ENCODE measurements at places on chromosomes 4 and X.

GRCh38 chr4:104615926-104616325, 121.2 kb upstream of the CXXC4 start:
- DNase-seq = no peak

- no peak for DNase-seq
Observed at GRCh38 chr4:122508083-122508482, 51.6 kb upstream of the IL2 start.

DNA sequence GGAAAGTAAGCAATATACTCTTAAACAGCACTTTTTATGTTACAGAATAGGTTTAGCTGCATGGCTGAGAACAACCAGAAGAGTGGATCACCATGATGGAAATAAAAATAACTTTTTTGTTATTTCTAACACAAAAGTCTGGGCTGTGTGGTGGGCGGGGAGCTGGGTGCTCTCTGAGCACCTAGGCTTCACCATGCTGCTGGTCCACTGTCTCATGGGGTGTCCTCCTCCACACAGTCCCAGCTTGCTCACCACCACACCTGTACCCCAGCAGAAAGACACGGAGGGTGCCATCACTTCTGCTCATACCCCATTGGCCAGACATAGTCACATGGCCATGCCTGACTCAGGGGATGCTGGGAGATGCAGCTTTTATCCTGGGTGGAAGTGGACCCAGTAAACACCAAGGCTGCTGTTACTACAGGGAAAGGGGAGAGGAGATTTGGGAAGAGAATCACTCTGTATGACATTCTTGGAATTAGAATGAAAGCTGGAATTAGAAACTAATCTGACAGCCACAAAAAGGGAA, 45.0 kb downstream of the CPZ start:
- DNase-seq = no peak

DNA sequence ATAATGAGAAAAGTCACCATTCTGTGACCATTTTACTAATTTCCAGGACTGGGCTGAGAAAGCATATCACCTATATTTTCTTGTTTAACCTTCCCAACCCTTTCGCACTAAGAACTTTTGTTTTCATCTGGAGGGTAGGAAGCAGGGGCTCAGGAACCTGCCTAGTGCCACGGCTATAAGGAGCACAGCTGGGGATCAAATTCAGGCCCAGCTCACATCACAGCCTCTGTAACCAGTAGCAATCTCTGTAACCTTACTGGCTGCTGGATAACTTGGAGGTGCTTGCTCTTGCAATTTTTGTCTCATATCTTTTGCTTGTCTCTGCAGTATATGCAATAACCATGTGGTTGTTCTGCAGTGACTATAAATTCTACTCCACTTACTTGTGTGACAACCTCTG, 76.7 kb upstream of the PLAC1 start:
- DNase-seq = peak; percentile 80

- no peak for DNase-seq
Observed at GRCh38 chrX:20139966-20140365, 1.7 kb downstream of the EIF1AX start.

DNA sequence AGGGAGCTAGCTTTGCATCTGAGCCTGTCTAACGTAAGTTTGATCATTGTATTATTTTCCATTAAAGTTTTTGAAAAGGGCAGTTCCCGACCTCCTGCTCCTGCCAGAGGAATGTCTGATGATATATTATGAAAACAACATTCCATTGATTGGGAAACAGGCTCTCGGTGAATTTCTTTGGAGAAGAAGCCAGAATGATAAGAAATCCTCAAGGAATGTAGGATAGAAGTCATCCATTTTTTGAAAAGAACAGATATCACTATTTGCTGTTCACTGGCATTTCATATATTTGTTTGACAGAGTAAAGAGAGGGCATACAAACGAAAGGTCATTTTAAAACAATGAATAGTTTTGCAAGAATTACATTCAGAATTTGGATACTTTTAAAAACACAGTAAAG, 781.0 kb upstream of the HTR2C start:
- DNase-seq = no peak

GRCh38 chrX:79266702-79267101, 100.4 kb downstream of the ITM2A start:
- no peak for DNase-seq

DNA sequence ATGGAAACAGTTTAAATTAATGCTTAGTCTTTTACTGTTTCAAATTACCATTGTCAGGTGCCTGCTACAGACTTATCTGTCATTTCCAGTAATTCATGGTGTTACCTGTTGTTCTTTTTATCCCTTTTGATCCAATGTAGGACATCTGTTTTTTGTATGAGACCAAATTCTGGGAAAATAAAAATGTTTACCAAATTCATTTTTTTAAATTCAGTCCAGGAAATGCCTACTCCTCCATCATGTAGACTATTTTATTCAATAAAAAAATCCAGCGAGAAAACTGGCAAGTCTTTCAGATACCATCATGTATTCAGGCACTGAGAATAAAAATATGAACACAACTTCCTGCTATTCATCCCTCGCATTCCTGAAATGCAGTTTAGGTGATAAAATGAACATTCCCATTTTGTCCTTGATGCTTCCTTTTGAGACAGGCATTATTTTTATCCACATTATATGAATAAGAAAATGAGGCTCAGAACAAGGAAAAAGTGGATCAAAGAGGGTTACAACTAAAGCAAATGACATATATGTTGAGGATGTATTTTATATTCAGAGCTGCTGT, 584.2 kb downstream of the SPRY1 start:
- DNase-seq = no peak

DNA sequence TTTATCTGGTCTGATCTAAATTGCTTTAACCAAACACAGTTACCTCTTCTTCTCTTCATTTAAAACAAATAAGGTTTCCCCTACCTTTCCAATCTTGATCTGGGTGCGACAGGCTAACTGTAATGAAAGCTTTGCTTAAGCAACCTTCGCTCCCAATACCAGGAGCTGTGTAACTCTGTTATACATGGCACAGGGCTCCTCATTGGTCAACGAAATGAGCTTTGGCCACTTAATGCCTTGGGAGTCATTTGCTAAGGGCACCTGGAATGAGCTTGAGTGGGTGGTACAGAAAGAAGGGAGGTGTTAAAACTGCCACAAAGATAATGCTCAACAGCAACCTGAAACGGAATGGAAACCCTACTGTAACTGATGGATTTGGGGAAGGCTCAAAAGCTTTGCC, 140.5 kb downstream of the CHRNA9 start:
- DNase-seq = no peak

- peak; percentile 17 for DNase-seq
Observed at GRCh38 chrX:146863566-146863965, 49.0 kb upstream of the CXorf51A start.

GRCh38 chrX:101429934-101430333, 21.9 kb downstream of the HNRNPH2 start:
- DNase-seq = no peak

GRCh38 chrX:103831342-103831802, 685 bp downstream of the RAB9B start:
- DNase-seq = no peak

DNA sequence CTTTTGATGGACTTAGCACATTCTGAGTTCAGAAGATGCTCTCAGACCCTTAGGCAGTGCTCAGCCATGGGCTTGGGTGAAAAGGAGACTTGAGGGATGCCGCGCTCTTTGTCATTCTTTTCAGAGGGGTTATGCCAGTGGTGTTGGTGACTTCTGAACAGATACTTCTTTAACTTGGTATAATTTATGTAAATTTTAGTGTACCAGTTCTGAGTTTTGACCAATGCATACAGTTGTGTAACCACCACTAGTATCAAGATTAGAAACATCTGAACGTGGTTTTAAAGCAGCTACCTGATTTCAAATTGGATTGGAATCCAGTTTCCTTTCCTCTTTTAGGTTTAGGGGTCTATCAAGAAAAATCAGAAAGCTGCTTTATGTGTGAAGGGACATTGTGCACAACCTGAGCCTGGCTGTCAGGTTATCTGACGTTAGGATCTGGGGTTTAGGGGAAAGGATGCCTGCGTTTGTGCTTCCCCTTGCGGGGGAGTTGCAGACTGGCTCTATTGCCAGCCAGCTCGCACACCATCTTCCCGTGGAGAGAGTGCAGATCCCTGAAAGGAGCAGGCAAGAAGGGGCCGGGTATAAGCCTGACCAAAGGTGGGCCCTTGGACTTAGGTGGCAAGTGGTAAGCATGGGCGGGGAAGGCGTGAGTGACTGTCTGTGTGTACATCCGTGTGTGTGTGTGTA, 19.0 kb downstream of the SMS start:
- no peak for DNase-seq

DNA sequence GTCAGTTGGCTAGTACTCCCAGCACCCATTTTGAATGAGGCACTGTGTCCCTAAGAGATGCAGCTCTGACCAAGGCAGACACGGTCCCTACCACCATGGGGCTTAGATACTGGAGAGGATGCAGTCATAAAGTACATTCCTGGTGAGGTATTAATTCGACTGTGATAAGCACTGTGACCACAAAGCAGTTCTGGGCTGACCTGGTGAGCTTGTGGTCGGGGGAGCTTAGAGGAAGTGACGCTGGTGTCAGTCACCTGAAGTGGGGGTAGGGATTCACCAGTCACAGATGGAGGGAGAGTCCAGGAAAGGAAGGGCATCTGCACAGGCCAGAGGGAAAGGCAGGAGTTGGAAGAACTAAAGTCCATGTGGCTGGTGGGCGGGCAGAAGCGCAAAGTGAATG, 15.8 kb upstream of the CLTRN start:
- no peak for DNase-seq

GRCh38 chr4:106329041-106329618, 12.8 kb downstream of the AIMP1 start:
- no peak for DNase-seq

- DNase-seq = peak; percentile 64
Observed at GRCh38 chr4:10336471-10336870, 120.8 kb downstream of the ZNF518B start.

DNA sequence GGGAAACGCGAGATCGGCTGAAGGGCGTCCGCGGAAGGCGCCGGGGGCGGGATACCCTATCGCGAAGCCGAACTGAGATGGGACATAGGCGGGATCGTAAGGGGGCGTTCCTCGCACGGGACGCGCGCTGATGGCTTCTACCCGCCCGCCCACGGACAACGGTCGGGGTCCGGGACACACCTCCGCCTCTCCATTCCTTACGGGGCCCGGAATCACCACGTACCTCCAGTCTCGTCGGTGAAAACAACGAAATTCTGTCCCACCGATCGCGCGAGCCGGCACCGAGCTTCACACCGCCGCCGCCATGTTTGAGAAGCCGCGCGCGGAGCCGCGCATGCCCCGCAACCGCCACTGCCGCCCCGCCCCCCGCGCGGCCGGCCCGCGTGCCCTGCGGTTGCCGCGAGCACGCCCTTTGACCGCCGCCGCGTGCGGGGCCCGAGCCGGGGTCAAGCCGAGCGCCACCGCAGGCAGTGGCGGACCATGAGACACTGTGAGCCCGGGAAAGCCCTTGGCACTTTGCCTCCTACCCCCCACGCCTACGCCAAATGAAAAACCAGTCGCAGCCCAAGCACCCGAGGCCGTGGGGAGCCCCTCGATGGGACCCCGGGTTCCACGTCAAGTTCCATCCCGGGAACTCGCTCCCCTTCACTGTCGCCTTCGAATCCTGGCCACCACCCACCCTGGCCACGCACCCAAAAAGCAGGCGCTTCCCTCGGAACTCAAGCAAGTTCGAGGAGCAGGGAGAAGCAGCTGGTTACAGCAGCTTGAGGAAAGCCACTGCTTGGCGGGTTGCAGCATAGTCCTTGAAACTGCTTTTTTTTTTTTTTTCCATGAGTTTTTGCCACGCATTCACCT, at the start of gene SCML2:
TSS of gene SCML2 (minus strand) at position 320 of the 855 bp plus-strand sequence. CDS start 20,617 bp downstream, outside the sequence.
- peak; percentile 59 for DNase-seq

DNA sequence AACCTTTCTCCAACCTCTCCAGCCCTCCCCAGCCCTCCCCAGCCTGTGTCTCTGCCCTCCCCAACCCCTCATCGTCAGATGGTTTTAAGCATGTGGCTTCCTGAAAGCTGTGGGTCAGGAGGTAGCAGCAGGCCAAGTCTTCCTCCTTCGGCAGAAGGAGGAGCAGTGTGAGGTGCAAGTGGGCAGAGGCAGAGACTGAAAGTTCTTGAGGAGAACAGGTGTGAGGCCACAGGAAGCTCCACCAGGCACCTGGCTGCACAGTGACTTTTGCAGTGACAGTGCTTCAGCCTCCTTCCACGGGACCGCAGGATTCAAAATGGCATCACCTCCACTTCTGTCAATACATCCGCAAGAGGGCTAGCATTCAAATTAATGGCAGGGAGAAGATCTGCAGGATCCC, 203.9 kb upstream of the LEF1 start:
- no peak for DNase-seq

DNA sequence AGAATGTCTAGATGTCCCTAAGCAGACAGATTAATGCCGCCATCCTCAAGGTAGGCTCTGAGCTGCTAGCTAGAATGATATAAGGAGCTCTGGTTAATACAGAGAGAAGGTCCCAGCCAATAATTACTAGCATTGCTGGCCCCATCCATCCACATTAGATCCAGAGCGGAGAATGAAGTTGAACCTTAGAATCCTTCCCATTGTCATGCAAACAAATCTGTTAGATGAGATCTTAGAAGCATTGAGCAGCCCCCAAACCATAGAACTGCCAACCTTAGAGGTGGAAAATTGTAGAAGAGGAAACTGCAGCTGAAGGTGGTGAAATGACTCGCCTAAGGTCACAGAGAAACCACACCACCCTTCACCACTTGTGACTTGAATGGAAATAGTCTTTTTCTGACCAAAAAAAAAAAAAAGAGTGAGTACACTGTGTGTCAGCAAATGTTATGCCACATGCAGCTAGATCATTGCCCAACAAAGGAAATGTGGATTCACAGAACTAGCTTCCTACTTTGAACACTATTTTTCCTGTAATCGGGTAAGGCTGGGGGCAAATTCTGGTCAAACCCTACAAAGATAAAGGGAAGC, 162.1 kb downstream of the SMIM20 start:
- DNase-seq = no peak

- DNase-seq = no peak
Observed at GRCh38 chr4:81207828-81208227, 7.2 kb downstream of the PRKG2 start.

- DNase-seq = no peak
Observed at GRCh38 chrX:75301060-75301459, 27.2 kb downstream of the UPRT start.

DNA sequence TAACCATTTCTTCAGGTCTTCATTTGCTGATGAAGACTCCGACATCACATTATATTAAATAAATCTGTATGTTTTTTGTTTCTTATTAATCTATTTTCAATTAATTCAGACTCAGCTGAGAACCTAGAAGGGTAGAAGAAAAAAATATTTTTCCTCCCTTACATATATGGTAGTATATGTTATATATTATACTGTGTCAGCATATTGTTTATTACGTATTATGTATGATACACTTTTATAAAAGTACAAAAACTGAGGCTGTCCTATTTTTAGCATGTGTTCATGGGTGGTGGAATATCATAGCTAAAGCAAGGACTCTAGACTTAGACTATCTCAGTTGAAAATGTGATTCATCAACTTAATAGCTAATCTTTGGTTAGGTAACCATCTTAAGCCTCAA, 149.3 kb downstream of the CENPC start:
- DNase-seq = no peak
